Fibroblast of villous mesenchyme (primary cell): ENCODE measurements at places on chromosomes 12 and 14. TPM values are rescaled to one million over a fixed set of nuclear protein-coding genes. Genes with fewer than 3 reads are reported as not detected.

The NRL gene
- 0.86 and 1.3 TPM in 2 replicates for total RNA-seq

The CIDEB gene
- 1.3 and 3.0 TPM in 2 replicates for total RNA-seq

The SERPINA10 gene
- total RNA-seq = not detected in 2 replicates

The CHGA gene
- total RNA-seq = not detected in 2 replicates

The GPR65 gene
- total RNA-seq = under 0.01 and 0.32 TPM in 2 replicates
